ENCODE measurements at places on chromosomes 7 and 10.

- no peak for DNase-seq
These were observed 162.6 kb downstream of the BICC1 start for GRCh38 chr10:58675321-58675720.

GRCh38 chr7:109322833-109323232 is 753.2 kb downstream of the DNAJB9 start:
- peak; percentile 32 for DNase-seq

- DNase-seq = no peak
These were observed 222.2 kb downstream of the ELFN1 start for GRCh38 chr7:1892011-1892965.

DNA sequence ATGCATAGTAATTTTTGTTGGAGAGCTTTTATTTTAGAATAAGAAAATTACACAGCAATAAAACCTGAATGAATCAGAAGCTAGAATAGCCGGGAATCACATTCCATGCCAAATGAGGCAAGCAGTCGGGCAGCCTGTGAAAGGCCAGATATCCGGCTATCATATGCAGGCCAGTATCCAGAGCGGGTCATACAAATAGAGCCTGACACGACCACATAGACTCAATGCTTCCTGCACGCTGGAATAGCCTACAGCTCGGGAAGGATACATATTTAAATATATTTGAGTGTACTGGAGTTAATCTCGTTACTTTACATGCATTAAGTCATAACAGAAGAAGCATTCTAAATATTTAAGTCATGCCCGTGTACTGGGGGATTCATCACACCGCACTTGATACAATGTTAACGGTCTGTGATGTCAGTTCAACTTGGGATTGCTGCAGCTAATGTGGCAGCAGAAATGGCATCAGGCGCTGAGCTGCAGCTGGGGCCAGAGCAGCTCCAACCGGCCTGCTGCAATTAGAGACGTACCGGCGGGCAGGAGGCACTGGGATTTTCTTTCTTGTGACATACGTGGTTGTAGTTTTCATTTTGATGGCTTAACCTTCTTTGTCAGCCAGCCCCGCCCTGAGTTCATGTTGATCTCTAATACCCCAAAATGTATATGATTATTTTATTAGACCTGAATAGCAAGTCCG is 112.0 kb downstream of the EBF3 start:
- no peak for DNase-seq

DNA sequence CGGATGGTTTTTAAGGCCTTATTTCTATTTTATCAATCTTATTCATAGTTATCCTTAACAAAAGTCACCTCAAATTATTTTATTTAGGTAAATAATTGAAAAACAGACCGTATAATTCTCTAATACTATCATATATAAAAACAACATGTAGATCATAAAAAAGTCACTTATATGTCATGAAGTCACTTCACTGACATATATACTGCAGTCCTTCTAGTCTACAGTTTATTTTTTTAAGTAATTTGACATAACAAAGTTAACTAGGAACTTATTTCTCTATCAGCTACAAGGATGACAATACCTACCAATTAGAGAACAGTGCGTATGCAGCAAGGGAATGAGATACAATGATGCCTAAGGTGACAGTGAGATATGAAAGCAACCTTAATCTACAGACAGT is 26.2 kb downstream of the JMJD1C start:
- no peak for DNase-seq

DNA sequence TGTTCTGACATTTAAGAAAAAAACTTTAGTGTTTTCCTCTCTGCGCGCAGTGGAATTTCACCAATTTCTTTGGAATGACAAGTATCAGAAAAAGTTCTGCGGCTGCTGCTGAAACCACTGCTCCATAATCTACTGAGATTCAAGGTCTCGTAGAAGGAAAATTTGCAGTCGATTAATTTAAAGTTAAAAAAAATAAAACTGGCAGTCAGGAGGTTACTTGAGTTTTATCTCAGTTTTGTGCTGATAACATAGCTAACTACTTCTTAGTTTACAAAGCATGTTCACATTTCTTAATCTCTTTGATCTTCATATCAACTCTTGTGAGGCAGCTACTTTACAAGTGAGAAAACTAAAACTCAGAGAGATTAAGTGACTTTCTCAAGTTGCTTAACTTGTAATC is 18.2 kb upstream of the CALD1 start:
- no peak for DNase-seq

- no peak for DNase-seq
These were observed 115.0 kb downstream of the CHCHD3 start for GRCh38 chr7:132966754-132967469.

DNA sequence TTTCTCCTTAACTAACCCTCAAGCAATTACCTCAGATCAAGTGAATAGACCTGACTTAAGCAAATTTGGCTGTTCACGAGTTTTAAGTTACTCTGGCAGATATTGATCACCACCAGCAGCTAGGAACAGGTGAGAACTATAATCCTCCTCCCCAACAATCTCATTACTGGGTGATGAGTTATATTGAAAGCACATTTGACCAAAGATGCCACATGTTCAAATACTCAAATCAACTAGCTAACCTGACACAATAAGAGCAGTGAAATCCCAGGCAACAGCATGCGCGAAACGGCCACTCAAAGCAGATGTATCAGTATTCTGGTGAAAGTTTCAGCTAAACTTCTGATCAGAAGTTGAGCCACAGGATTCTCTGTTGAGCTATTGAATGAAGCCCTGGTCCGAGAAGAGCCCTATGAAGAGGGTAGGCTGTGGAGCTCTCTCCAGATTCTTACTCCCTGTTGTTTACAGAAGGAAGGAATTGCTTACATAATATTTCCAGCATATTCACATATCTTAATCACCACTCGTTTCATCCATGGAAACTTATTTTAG is 52.6 kb downstream of the CAV1 start:
- DNase-seq = no peak

DNA sequence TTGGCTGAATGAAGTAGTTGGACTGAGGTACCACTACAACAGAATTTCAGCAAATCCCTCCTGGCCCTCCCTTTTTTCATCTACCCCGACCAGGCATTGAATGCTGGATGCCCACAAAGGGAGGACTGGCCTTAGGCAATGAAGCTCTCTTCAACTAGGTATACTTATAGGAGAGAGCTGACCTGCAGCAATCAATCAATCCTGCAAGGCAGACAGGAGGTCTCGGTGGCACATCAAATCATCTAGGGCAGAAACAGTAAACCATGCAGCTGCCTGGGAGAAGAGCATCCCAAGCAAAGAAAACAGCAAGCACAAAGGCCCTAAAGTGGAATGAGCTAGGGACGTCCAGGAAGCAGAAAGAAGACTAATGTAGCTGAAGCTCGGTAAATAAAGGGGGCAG is 2.4 kb upstream of the ABRAXAS2 start:
- no peak for DNase-seq

- DNase-seq = no peak
These were observed 413.6 kb downstream of the PLXNA4 start for GRCh38 chr7:132162556-132163144.

GRCh38 chr7:44072364-44073231 is 7.2 kb upstream of the PGAM2 start:
- DNase-seq = peak; percentile 51

DNA sequence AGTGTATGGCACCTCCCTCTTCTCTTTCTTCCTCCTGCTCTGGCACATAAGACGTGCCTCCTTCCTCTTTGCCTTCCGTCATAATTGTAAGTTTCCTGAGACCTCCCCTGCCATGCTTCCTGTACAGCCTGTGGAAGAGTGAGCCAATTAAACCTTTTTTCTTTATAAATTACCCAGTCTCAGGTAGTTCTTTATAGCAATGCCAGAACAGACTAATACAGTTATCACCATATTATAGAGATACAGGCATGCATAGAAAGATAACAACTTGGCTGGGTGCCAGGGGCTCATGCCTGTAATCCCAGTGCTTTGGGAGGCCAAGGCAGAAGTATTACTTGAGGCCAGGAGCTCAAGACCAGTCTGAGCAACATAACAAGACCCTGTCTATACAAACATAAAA is 53.2 kb downstream of the GCC1 start:
- peak; percentile 22 for DNase-seq

DNA sequence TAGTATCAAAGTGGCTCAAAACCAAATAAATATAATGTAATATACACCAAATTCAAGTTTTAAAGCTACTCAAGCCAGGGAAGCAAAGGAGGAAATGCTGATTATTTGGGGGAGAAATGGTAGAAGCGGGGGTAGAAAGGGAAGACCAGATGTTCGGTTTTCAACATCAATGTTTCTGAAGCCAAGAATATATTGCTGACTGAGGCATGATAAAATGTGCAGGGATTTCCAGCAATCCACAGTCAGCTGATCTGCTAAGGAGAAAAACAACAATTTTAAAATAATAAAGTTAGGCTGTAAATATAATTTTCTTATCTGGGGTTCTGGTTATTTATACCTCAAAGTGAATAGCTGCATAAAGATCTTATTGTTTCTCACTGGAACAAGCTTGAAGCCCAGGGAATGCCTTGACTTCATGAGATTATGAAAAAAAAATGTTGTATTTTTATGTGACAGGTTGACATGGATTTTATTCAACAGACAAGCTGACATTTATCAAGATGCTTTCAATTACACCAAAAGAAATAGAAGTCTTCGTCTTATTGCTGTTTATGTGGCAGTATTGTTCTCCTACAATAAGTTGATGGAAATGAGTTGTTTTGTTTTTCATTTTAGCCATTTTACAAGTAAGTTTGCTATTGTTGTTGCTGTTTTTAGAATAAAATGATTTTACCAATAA is 28.6 kb upstream of the BMPER start:
- DNase-seq = no peak

- DNase-seq = no peak
These were observed 92.1 kb downstream of the CABCOCO1 start for GRCh38 chr10:61754587-61755550.

- DNase-seq = no peak
These were observed 74.2 kb downstream of the EEPD1 start for GRCh38 chr7:36227223-36227622.

- DNase-seq = no peak
These were observed 1.3 kb upstream of the NDST2 start for GRCh38 chr10:73812657-73813056.

DNA sequence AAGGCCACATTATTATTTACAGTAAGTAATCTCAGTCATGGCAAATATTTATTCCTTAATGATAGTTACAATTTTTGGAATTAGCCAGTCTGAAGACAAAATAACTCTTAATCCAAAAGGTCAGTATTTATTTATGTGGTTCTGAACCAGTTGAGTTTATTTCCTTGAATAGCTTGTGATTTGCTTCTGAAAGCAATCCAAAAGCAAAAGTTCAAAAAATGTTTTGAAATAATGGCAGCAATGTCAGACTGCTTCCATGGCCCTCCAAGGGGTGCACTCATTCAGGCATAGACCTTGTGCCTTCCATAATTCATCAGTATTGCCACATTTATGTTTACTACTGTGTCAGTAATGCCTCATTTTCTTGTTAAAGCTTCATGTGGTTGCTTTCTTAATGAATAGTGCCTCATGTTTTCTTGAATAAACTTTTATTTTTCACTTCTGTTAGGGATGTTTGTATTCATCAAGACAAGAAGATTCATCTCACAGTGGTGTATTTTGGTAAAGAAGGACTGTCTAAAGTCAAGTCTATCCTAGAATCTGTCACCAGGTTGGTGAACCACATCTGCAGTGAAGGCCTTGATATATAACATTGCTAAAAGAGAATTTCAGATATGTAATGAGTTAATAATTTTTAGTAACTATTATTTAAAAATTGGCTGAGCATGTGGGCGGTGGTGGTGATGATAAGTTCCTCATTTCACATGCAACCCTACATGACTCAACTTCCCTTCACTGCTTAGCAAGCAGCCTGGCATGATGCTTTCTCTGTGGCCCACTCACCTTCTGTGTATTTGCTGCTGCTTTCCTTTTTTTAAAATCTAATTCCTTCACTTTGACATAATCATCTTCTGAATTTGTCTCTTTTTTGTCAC is 22.0 kb downstream of the CSGALNACT2 start:
- DNase-seq = no peak

DNA sequence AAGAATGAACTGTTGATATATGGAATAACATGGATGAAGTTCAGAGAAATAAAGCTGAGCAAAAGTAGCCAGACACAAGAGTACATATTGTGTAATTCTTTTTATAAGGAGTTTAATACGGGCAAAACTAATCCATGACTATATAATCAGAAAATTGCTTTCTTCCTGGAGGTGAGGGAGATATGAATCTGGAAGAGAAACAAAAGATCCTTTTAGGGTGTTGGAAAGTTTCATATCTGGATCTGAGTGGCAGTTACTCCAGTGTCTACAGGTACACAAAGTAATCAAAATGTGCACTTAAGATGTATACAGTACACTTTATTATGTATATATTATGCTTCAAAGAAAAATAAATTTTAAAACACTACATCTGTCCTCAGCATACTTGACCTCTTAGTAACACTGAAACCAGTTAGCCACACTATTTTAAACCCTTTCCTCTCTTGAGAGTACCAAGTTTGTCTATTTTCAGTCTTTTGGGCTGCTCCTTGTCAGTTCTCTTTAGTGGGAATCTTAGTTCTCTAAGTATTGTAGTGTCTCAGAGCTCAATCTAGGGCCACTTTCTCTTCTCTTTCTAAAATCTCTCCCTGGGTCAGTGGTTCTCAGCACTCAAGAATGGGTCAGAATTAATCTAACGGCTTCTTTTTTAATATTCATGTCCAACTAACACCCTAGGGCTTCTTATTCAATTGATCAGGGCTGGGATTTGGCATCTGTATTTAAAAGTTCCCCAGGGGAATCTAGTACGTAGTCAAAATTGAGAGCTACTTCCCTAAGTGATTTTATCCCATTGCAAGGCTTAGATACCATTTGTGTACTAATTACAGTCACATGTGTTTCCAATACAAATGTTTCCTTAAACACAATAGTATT is 4.3 kb upstream of the LIPF start:
- DNase-seq = no peak

All from OCI-M1 (cell line).